CD4-positive, alpha-beta T cell treated with Interleukin-21 for 1 hour (primary cell): ENCODE measurements at places on chromosomes 7 and 10.

GRCh38 chr7:154451480-154452457 lies 399.6 kb downstream of the DPP6 start:
- DNase-seq, result no peak

DNA sequence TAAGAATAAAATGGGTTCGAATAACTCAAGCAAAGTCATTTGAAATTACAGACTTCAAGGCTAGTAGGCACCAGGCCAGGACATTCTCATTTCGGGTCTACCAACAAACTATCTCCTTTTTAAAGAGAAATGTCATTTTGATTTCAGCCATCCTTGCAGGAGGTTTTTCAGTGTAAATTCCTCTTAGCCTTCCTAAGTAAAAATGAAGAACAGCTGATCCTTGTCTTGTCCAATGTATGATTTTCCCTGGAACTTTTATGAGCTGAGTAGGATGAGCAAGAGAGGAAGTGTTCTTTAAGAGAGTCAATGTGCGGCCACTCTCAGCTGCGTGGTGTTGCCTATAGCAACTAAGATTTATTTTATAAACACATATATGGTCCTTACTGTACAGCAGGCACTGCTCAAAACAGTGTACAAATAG lies 110.1 kb downstream of the PLCE1 start:
- DNase-seq, result no peak

DNA sequence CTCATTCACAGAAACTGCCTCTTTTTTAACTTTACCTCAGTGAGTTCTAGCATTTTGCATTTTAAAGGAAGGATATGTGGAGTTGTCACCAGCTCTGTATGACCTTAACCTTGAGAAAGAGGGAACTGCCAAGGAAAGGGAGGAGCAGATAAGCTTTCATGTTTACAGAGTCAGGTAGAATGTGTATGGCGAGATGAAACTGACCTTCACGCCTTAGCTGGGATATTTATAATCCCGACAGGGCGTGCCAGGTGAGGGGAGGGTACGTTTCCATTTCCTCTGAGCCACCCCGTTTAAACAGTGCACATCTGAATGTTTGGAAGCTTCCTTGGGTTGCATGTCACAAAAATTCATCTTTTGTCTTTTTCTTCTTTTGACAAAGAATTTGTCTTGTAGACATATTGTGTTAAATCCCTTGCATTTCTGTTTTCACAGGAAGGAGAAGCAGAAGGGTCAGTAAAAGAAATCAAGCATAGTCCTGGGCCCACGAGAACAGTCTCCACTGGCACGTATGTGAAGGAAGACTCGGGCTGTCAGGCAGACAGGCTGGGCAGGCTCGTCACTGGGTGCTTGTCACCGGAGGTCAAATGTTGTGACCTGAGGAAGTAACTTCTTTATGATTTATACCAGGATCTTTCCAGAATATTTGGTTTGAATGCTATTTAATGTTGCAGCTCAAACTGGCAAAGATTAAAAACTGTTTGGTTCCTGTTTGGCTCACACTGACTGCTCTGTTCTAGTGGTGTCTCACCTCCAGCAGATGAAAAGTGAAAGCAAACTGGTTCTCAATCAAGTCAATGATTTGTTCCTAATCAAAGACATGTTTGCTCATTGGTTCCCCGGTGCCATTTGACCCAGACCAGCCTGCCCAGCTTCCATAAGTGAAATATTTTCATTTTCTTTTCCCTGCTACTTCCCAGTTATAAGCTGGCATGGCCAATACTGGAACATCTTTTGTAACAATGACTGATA lies 16.2 kb downstream of the OPTN start:
- DNase-seq, result peak; percentile 55

GRCh38 chr7:36468370-36469101 lies 78.9 kb downstream of the ANLN start:
- DNase-seq, result no peak

- DNase-seq, result no peak
These were observed 95.6 kb upstream of the ASAH2 start for GRCh38 chr10:50346942-50347341.

DNA sequence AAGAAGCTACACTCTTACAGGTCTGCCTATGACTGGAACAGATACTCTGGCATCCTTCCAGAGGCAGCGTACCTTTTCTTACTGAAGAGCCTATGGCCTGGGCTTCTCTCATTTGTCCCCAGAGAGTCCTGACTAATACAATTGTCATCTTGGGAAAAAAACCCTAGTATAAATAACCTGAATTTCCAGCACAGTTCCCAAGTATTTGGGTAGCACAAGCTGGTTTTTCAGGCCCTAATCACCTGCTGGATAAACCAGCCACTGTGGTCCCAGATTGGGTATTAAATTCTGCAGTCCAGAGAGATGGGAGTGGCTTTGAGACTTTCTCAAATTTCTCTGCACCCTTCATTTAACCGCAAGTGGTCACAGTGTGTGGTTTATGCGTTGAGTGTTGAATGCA lies 186.8 kb upstream of the NEBL start:
- DNase-seq, result no peak

DNA sequence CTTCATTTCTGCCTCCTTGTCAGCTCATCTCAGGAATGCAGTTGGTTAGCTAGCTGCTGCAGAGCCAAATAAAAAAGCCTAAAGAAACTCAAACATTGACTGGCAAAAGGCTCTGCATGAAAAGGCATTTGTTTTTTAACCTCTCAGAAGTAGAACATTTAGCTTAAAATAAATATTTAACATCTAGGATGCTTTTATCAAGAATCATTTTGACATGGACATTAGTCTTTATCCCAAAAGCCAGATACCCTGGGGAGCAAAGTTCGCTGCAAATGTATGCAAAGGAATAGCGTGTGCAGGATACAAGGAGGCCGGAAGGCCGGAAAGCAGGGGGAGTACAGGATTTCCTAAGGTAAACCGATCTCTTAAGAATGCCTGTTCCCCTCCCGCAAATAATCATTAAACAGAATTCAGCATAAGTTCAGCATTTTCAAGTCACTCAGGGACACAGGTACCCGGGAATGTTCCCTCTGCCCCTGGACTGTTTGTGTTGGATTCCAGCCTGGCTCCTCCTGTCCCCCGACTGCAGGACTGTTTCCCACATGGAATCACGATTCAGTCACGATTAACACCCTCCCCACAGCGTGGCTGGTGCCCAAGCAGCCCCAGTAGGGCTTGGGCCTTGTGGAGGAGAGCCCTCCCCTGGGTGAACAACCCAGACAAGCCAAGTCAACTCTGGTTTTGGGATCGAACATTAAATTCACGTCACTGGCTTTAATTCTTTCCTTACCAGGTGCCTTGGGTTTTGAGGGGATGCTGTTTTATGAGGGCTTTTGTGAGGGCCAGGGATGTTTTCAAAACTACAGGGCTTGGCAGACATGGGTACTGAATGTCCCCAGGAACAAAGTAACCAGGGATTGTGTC lies 97.8 kb downstream of the HIPK2 start:
- no peak for DNase-seq

GRCh38 chr10:30155401-30155800 lies 96.0 kb upstream of the JCAD start:
- DNase-seq, result no peak

DNA sequence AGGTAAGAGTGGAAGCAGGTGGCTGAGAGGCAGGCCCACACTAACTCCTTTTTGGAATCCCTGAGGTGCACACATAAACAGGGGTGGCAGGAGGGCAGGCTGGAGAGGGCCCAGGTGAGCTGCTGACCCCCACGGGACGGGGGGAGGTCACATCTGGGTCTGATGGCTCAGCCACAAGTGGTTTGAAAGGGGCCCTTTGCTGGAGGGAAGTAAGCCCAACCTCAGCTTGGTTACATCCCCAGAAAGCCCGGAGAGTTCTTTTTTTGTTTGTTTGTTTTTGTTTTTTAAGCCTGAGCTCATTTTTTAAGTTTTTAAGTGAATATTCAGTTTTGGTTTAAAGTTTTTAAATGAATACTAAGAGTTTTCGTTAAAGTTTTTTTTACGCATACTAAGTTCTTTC lies 72.8 kb upstream of the CUX1 start:
- DNase-seq, result no peak

- no peak for DNase-seq
These were observed 61.7 kb downstream of the C10orf105 start for GRCh38 chr10:71657604-71658466.

DNA sequence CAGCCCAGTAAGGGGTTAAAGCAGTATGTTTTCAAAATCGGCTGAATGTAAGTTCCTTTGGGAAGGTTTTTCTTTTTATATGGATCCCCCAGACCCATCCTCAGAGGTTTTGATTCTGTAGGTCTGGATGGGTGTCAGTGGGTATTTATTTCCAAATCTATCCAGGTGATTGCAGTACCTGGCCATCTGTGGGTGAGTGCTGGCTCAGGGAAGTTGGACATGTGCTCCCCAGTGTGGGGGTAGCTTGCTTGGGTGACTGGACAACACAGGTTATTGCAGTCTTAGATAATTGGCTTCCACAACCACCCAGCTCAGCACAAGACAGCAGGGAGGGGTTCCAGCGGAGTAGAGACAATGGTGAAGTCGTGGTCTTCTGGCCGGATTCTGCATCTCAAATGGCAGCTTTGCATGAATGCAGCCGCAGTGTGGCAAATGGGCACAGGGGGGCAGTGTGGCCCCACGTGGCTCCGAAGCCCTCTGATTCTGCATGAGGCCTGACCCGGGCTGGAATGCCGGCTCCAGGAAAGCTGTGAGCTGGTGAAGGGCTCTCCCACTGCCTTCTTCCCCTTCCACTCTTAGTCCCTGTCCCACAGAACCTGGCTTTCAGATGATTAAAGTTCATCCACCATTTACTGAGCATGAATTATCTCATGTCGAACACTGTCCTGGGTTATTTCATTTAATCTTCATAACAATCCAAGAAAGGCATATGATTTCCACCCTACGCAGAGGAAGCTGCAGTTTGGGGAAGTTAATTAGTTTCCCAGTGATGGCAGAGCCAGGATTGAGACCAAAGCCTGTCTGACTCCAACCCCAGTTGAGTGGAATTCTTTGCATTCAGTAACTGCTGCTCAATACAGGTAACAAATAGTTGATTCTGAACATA lies 64.5 kb upstream of the SYPL1 start:
- DNase-seq, result peak; percentile 59

GRCh38 chr10:50431791-50432190 lies 180.5 kb upstream of the ASAH2 start:
- DNase-seq, result peak; percentile 30

GRCh38 chr10:62384057-62384446 lies 9.9 kb downstream of the ZNF365 start:
- DNase-seq, result peak; percentile 85

GRCh38 chr10:32072025-32072800 lies 16.0 kb upstream of the KIF5B start:
- DNase-seq, result no peak

- no peak for DNase-seq
These were observed 1046.2 kb downstream of the XPNPEP1 start for GRCh38 chr10:108877095-108877561.

DNA sequence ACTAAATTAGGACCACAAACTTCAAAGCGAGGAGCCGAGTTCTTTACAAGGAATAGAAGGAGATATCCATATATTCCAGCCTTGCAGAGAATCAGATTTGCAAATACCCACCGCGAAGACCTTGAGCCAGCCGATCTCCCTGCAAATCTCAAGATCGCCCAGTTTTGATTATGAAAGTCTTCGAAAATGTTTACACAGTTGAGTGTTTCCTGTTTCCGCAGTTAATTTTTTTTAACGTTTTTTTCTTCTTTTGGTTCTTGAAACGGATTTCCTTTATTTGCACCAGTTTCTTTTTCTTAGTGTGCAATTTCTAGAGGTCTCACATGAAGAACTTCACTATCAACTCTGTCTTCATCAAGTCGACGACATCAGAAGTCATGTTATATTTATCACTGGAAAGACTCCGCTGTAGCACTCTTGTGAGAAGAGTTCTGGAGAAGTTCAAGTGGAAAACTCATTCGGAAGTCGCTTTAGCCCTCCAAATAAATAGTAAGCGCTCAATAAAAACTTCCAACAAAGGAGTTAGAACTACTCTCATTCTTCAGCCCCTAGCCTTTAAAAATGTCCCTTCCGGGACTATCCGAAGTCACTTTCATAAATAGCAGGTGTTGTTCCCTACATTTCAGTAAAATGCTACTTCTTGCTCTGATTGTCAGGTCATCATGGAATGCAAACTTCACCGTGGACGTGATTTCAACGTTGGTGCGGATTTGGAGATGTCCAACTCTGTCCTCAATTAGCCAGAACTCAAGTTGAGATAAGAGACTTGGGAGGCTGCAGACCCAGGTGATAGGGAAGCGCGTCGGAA lies 11.9 kb upstream of the SPAG6 start:
- DNase-seq, result peak; percentile 62

GRCh38 chr7:38907066-38907465 lies 1.9 kb downstream of the VPS41 start:
- DNase-seq, result no peak

DNA sequence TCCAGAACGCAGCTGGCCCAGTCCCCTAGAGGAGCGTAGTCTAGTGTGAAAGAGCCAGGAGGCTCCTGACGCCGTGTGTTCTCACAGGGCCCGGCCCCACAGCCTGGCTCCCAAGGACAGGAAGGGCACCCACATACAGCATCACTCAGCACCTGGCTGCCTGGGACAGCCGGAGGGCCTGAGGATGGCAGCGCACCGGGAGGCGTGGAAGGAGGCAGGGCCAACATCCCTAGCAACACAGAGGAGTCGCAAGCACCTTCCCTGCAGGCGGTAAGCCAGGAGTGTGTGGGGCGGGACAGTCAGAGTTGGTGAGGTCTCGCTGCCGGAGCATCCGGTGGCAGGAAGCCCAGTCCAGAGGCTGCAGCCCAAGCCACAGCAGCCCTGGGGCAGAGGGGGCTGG lies 125.8 kb downstream of the MAD1L1 start:
- DNase-seq, result no peak

- no peak for DNase-seq
These were observed 300.3 kb downstream of the ADK start for GRCh38 chr10:74451127-74451829.

DNA sequence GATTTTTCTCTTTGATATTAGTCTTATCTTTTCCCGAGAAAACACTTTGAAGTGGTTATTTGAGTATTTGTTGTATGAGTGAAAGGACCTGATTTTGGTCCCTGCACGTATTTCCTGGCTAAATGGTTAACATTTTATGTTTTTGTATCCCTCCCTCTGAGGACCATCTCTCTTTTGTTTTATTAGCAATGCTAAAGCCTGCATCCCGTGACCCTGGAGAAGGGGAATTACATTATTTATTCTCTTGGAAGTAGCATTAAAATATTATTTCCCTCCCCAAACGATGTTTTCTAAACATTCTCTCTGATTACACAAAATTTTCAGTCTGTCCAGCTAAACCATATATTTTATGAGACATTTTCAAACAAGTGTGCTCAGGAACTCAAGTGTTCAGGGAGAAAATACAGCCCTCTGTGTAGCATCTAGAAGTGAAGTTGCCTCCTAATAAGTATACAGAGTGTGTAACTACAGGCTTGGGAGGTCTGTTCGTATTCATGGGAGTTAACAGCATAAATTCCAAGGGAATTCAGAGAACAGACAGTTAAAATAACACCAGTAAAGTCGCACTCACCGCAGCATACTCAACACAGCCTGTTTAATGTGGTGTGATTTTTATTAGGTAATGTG lies 163.8 kb upstream of the NPVF start:
- no peak for DNase-seq

- DNase-seq, result peak; percentile 69
These were observed 1.1 kb upstream of the GPER1 start for GRCh38 chr7:1086588-1087464.

DNA sequence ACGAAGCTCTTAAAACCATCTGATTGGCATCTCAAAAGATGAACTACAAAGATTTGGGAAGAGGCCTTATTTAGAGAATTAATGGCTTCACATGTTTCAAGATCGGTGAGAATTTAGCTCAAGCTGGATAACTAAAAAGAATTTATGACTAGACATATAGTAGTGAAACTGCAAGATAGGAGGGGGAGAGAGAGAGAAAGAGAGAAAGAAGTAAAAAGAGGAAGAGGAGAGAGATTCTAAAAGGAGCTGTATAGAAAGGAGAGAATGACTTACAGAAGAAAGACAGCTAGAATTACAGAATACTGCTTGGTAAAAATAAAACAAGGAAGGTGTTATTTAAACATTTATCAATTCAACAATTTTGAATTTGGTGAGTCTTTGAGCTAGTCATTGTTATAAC lies 592.3 kb downstream of the SH2D4B start:
- no peak for DNase-seq
